ENCODE measurements at places on chromosomes 2 and 18.
A peak's percentile ranks its signal among the peaks of the same experiment; 100 is the strongest.

DNA sequence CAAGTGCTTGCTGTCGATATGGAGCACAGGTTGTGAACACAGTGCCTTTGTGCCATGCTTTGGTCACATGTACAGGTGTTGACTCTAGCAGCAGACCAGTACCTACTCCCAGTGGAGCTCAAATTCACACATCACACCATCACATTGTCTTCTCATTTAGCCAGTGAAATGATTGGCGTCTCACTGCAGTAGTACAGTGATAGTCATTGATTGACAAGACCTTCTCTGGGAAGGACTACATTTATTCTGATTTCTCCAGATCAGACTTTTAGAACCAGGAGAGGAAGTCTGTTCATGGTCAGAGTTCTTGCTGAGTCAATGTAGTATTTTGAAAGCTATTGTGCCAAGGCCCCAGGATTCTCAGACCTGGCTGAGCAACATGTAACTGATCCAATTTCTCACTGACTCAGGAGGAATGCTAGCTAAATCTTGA is 75.2 kb downstream of the FMNL2 start:
- no peak for DNase-seq

GRCh38 chr2:11288431-11288830 is 56.0 kb downstream of the ROCK2 start:
- DNase-seq: no peak

- no peak for DNase-seq
These were observed 1817.4 kb downstream of the SUCLG1 start for GRCh38 chr2:82641598-82642180.

DNA sequence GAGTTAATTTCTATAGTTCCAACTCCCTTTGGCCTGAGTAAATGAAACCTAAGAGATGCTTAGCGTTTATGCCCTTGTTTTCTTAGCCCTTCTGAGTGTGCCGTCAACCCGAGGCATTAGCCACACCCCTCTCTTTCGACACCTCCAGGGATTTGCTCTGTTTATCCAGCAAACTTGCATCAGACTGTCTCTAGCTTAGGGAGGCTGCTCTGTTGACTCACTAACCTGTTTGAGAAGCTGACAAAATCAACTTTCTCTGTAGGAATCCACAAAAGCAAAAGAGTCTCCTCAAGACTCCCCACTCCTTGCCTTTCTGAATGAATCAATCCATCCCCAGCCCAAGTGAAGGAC is 317.6 kb downstream of the TNS1 start:
- peak; percentile 92 for DNase-seq

- DNase-seq: no peak
These were observed 39.4 kb downstream of the GORASP2 start for GRCh38 chr2:170968205-170969003.

DNA sequence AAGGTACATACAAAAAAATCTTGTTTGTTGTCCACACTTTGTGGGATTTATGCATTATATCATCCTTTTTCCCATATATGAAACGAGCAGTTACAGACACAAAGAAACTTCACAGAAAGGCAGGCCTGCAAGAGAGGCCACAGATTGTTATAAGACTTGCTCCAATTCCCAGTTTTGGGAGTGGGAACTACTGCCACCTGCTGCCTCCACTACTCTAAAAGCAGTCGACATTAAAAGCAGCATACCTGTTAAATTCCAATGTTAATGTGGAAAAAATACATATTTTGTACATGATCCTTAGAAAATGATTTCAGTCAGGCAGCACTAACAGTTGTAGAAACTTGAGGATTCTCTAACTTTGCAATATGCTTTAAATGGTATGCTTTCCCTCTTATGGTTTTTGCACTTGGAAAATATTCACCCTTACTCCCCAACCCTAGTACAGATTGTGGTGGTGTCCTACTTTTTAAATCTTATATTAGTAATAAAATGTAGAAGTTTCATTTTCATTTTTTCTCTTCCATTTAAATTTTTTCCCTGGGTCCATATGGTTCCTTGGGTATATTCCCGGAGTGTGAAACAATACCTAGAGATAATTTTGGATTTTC is 37.9 kb downstream of the SLC38A11 start:
- DNase-seq: no peak

- DNase-seq: no peak
These were observed 458.7 kb upstream of the HNRNPA3 start for GRCh38 chr2:176753752-176754474.

DNA sequence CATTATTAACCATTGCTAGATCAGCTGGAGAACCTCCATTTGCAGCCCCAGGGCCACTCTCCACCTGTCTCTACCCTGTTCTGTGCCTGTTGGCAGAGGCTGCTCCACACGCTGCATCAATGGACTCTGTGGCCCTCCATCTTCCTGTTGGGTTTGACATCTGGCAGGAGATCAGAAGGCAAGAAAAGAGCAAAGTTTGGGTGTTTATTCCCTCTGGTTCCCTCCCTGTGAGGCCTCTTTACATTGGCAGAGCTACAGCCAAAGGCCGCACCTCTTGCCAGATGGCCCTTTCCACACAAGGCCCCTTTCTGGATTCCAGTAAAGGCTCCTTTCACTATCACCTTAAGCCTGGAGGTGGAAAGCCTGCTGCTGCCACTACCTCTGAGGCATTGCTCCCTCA is 110.9 kb upstream of the RND3 start:
- DNase-seq: no peak

DNA sequence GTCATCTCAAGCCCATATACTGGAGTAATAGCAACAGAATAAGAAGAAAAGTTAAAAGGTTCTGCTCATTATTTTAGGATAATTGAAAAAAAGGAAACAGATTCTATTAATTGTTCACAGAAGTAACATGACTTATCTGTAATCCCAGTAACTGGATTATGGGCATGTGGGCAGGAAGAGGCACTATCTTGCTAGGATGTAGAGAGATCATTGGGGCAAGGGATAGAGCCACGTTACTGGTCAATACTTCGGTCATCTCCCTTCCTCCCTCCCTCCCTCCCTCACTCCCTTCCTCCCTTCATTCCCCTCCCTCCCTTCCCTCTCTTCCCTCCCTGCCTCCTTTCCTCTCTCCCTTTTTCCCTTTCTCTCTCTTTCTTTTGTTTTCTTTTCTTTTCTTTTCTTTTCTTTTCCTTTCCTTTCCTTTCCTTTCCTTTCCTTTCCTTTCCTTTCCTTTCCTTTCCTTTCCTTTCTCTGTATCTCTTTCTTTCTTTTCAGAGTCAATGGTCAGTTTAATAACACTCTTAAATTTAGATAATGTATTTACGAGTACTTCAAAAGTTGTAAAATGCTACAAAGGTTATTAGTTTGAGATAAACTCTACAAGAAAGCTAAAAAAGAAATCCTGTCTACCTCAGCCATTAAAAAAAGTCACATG is 82.8 kb downstream of the FHOD3 start:
- no peak for DNase-seq

DNA sequence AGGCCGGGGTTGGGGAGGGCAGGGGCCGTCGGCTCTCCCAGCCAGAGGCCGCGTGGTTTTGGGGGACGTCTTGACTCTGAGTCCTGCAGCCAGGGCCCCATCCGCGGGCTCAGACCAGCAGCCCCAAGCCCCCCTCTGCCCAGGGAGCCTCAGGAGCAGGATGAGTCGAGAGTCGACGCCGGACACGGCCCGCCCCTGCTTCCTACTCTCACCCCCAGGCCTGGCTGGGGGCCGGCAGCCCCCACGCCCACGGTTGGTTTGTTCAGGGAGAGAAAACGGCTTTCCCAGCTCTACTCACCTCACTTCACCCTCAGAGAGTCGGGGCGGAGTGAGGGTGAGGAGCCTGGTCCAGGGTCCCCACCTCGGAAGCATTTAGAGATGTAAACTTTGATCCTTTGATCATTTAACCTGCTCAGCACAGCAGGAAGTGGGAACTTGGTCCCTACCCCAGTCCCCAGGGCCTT is 6.9 kb downstream of the SNORC start:
- no peak for DNase-seq

- no peak for DNase-seq
These were observed 268.4 kb upstream of the CDH19 start for GRCh38 chr18:66872277-66872676.

GRCh38 chr2:48601349-48601748 is 16.3 kb upstream of the GTF2A1L start:
- no peak for DNase-seq

- no peak for DNase-seq
These were observed 410.9 kb upstream of the CYRIA start for GRCh38 chr2:17076533-17076932.

DNA sequence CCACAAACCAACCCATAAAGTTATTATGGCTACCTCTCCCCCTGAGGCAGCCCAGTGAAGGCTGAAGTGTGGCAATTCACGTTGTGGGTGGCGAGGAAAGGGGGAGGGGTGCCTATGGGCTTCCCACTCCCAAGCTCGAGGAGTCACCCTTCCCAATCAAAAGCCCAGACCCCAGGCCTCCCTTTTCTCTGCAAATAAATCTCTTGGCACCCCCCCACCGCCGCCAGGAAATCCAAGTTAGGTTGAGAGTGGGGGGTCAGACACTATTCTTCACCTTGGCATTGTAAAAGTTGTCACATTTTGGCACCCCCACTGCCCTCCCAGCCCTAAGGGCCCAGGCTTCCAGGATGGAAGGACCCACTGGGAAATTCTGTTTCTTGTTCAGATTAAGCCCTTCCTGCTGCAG is 6.9 kb downstream of the ANKRD53 start:
- DNase-seq: no peak

GRCh38 chr2:24774373-24774772 is 18.8 kb downstream of the PTRHD1 start:
- DNase-seq: no peak

DNA sequence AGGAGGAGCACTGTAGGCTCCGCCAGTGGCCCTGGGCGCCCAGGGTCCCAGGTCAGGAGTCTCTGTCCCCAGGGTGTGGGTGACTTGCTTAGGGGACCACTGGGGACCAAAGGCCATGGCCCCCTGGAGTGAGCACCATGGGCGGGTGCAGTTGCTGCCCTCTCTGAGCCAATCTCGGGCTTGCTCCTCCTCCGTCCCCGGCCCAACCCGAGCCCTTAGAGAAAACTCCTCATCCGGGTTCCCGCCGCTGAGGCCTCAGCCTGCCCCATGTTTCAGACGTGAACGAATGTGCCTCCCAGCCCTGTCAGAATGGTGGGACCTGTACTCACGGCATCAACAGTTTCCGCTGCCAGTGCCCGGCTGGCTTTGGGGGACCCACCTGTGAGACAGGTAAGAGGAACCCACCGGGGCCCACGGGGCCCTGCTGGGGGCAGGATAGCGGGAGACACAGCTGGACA is 38.6 kb downstream of the SNED1 start:
- no peak for DNase-seq

DNA sequence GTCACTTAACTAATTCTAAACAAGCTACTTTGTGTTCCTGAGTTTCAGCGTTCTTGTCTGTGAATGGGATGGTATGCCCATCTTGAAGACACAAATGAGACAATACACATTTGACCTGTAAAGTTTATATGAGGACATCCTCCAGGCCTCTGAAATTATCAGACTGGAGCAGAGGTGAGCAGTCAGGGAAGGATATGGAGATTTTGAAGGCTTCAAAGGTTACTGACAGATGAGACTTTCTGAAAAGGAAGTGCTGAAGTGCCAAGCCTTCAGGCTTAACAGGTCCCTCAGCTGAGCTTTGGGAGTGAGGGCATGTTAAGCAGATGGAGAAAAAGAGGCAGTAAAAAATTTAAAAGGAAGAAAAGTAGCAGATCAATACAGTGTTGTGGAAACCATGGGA is 110.9 kb upstream of the FOSL2 start:
- DNase-seq: no peak

GRCh38 chr2:128405981-128406613 is 87.4 kb upstream of the HS6ST1 start:
- no peak for DNase-seq

GRCh38 chr2:866009-866680 is 84.5 kb upstream of the SNTG2 start:
- DNase-seq: no peak

GRCh38 chr18:10798727-10799550 is 273.1 kb downstream of the NAPG start:
- no peak for DNase-seq

DNA sequence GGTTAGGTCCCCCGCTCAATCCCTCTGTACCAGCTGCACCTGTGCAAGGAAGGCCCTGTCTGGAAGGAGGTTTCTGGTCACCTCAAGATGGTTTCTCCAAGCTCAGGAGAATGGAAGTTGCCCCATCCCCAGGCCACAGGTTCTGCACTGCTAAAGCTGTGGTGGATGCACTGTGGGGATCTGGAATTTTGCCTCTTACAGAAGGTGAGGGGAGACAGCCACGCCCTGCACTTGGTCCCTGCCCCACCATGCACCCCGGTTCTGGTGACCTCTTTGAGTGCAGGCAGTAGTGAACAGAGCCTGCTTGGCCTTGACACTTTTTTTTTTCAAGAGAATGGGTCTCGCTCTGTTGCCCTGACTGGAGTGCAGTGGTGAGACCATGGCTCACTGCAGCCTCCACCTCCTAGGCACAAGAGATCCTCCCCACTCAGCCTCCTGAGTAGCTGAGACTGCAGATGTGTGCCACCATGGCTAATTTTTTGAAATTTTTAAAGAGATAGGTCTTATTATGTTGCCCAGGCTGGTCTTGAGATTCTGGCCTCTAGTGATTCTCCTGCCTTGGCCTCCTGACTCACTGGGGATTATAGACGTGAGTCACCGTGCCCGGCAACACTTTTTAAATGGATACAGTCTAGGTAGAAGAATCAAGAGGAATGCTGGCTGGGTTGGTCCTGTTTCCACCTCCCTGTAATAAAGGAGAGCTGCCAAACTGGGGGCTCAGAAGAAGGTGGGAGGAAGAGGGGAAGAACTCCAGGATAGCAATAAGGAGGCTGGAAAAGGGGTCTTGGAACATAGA is 5.8 kb upstream of the NT5DC4 start:
- DNase-seq: no peak

- peak; percentile 17 for DNase-seq
These were observed 15.2 kb downstream of the TSPYL6 start for GRCh38 chr2:54240515-54241469.

- no peak for DNase-seq
These were observed 270.7 kb upstream of the NRP2 start for GRCh38 chr2:205411558-205411957.

DNA sequence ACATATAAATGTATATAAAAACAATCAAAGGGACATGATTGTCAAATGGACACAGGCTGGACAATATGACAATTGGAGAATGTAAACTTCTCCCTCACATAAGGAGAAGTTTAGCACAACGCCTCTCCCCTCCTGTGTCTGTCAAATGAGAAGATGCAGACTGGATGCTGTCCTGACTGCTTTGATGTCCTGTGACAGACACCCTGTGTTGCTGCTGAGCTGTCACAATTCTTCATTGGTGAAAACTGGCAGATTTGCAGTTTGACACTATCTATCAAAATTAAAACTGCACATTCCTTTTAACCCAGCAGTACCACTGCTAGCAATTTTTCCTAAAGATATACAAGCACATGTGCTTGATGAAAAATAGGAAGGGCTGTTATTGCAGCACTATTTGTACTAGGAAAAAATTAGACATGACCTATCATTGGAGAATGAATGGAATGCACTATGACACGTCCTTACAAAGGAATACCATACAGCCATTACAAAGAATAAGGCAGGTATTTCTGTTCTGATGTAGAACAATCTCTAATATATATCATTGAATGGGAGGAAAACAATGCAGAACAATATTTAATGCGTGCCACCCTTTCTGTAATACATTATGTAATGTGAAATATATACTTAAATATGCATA is 12.4 kb downstream of the DPYSL5 start:
- DNase-seq: no peak

- no peak for DNase-seq
These were observed 305.5 kb upstream of the HDAC4 start for GRCh38 chr2:239706367-239706766.
